Lung microvascular endothelial cell (primary cell): ENCODE measurements at places on chromosomes 16 and 17. TPM values are rescaled to one million over a fixed set of nuclear protein-coding genes. Genes with fewer than 3 reads are reported as not detected.

The DPEP2 gene
- 3.3 and 8.9 TPM in 2 replicates for total RNA-seq

The FOXJ1 gene
- total RNA-seq: not detected in 2 replicates

The EVI2A gene
- total RNA-seq: under 0.01 and 0.87 TPM in 2 replicates

The CHTF18 gene
- 4.8 and 6.8 TPM in 2 replicates for total RNA-seq

The MSLN gene
- 0.20 TPM in 1 of 2 replicates, not detected in the other for total RNA-seq

The WDR59 gene
- 10.0 and 11.5 TPM in 2 replicates for total RNA-seq

The CALB2 gene
- not detected in 2 replicates for total RNA-seq

The PKMYT1 gene
- total RNA-seq: 0.99 and 2.0 TPM in 2 replicates

The RAB34 gene
- total RNA-seq: 11.3 and 22.2 TPM in 2 replicates

The TNS4 gene
- total RNA-seq: not detected in 2 replicates

The TP53TG3E gene
- not detected in 2 replicates for total RNA-seq

The NAGPA gene
- 11.1 and 14.3 TPM in 2 replicates for total RNA-seq

The GP2 gene
- total RNA-seq: not detected in 2 replicates

The WNK4 gene
- total RNA-seq: 0.99 and 1.5 TPM in 2 replicates

The NUFIP2 gene
- total RNA-seq: 20.9 and 30.2 TPM in 2 replicates

The SLC9A5 gene
- total RNA-seq: 0.22 and 0.60 TPM in 2 replicates

The PPP1R27 gene
- not detected in 2 replicates for total RNA-seq

The STAT5B gene
- total RNA-seq: 22.2 and 29.8 TPM in 2 replicates

The GRB7 gene
- total RNA-seq: under 0.01 and 0.22 TPM in 2 replicates

The MPHOSPH6 gene
- 15.7 and 16.5 TPM in 2 replicates for total RNA-seq

The ALOX15B gene
- not detected in 2 replicates for total RNA-seq

The CLDN7 gene
- 0.99 and 7.0 TPM in 2 replicates for total RNA-seq

The CMTM1 gene
- total RNA-seq: 1.5 and 1.8 TPM in 2 replicates

The E2F4 gene
- total RNA-seq: 44.2 and 60.3 TPM in 2 replicates
